ENCODE measurements at places on chromosomes 16 and 17. TPM values are rescaled to one million over a fixed set of nuclear protein-coding genes. Genes with fewer than 3 reads are reported as not detected.

DNA sequence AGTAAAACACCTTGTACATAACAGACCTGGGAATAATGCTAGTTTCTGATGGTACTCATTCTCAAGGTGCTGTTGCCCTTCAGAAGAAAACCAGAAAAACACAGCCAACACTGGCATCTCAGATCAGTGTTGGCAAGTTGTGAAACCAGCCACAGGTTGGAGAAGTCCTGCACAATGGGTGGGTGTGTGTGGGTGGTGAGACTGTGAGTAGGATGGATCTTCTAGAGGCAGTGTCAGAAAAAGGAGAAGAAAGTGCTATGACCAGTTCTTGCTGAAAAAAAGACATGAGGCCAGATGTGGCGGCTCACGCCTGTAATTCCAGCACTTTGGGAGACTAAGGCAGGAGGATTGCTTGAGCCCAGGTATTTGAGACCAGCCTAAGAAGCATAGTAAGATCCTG lies 35.2 kb upstream of the SMIM36 start:
- no peak for DNase-seq
- no peaks in the 10 kb centered on the region for H3K4me1 ChIP-seq
- H3K27me3 ChIP-seq, result no peaks in the 10 kb centered on the region

DNA sequence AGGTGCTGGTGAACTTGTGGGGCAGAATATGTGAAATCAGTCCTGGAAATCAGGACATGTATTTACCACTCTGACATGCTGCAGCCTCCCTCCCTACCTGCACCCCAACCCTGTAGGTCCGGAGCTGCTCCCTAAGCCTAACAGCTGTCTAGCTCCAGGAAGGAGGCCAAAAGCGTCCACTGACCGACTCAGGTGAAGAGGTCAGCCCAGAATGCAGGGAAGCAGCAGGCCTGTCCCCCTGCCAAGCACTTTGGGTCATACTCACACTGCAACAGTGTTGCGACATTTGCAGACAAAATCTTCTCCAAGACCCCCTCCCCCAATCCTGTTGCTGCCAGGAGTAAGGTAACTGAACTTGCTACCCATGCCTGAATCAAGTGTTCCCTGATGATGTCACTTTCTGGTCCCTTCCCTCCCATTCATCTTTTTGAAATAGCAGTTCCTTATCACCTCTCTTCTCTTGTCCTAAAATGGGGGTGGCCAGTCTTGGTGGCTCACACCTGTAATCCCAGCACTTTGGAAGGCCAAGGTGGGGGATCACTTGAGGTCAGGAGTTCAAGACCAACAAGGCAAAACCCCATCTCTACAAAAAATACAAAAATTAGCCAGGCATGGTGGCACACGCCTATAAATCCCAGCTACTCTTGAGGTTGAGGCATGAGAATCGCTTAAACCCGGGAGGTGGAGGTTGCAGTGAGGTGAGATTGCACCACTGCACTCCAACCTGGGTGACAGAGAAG lies 1.3 kb upstream of the ACLY start:
- H3K36me3 ChIP-seq, result no peaks in the 10 kb centered on the region
- H3K4me3 ChIP-seq, result no peak overlapping the region
- peaks cover 24% of the 10 kb centered on the region for H3K4me1 ChIP-seq
- DNase-seq, result no peak

Gene OSGIN1
- polyA plus RNA-seq, result 10.7 TPM

Gene GUCY2D
- 0.27 TPM for polyA plus RNA-seq
